ENCODE measurements at places on chromosomes 5 and 9.

DNA sequence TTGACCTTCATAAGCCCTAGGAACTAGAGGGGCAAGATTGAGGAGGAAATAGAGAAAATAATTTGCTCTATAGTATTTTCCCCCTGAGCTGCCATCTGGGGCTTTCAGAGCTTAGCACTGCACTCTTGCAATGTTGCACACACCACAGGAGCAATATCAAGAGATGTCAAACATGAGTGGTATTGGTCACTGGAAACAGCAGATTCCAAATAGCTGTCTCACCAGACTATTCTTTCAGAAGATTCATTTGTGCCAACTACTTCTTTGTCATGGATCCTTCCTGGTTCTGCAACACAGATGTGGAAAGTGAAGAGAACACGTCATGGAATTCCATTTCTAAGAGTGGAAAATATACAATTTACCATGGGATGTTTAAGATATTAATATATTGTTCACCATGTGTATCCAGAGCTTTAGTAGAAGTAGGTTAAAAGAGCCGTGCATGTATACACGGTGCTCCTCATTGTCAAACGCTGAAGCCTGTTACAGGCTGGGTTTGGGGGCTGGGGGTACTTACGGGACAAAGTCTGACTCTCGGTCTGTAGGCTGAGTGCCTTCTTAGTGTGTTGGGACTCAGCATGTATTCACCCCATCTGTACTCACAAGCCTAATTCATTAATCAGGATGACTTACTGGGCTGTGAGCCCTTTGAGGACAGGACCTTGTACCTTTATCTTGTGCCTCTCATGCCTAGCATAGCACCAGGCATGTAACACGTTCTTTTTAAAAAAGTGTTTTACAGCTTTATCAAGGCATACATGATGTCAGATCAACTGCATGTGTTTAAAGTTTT lies 31.4 kb upstream of the GDNF start:
- no peaks in the 10 kb centered on the region for H3K36me3 ChIP-seq
- no peak overlapping the region for H3K4me3 ChIP-seq
- peaks cover 29% of the 10 kb centered on the region for H3K27me3 ChIP-seq
- no peaks in the 10 kb centered on the region for H3K4me1 ChIP-seq
- DNase-seq, result no peak
- H3K27ac ChIP-seq, result no peak overlapping the region

- no peak overlapping the region for H3K4me3 ChIP-seq
- no peak for DNase-seq
- H3K27ac ChIP-seq, result no peak overlapping the region
Observed at GRCh38 chr5:38712391-38712790, 133.4 kb upstream of the OSMR start.

GRCh38 chr5:79686799-79687198 lies 2.8 kb upstream of the CMYA5 start:
- DNase-seq, result no peak
- no peaks in the 10 kb centered on the region for H3K27me3 ChIP-seq
- H3K4me3 ChIP-seq, result no peak overlapping the region
- no peak overlapping the region for H3K27ac ChIP-seq
- peaks cover 7% of the 10 kb centered on the region for H3K36me3 ChIP-seq

- H3K4me3 ChIP-seq, result no peak overlapping the region
- peaks cover 12% of the 10 kb centered on the region for H3K36me3 ChIP-seq
- no peak for DNase-seq
- H3K27me3 ChIP-seq, result no peaks in the 10 kb centered on the region
Observed at GRCh38 chr9:5085993-5086392, 99.4 kb downstream of the INSL6 start.

GRCh38 chr9:123487944-123488548 lies 132.0 kb downstream of the CRB2 start:
- H3K27ac ChIP-seq, result peak overlapping the region; percentile 8
- H3K27me3 ChIP-seq, result no peaks in the 10 kb centered on the region
- H3K4me3 ChIP-seq, result no peak overlapping the region
- peaks cover 5% of the 10 kb centered on the region for H3K36me3 ChIP-seq
- peaks cover 3% of the 10 kb centered on the region for H3K4me1 ChIP-seq

DNA sequence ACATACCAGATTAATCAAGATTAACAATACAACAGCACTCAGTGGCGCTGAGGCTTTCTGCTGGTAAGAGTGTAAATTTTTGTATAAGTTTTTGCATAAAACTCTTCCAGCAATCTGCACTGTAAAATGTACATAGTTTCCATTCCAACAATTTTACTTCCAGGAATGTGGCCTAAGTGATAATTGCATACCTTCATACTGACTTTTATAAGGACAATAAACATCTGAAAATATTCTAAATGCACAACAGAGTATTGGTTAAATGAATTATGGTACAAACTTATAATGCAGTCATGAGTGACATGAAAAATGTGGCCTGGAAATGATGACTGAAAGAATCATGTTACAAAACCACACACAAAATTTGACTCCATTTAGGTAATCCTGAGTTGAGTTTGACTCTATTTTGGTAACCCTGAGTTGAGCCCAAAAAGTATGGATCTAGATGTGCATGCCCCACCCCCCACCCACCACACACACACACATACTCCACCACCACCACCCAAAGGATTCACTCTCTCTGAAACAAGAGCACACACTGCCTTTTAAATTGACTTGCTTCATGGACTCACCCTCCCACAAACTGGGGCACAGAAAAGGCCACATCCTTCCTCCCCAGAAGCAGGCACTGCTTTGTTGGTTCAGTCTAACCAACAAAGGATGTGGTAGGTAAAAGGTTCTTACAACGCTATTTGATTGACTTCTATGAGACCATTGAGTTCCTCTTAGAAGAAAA lies 137.6 kb downstream of the SUSD1 start:
- H3K4me1 ChIP-seq, result peaks cover 47% of the 10 kb centered on the region
- peaks cover 2% of the 10 kb centered on the region for H3K36me3 ChIP-seq
- no peaks in the 10 kb centered on the region for H3K27me3 ChIP-seq
- no peak overlapping the region for H3K27ac ChIP-seq

DNA sequence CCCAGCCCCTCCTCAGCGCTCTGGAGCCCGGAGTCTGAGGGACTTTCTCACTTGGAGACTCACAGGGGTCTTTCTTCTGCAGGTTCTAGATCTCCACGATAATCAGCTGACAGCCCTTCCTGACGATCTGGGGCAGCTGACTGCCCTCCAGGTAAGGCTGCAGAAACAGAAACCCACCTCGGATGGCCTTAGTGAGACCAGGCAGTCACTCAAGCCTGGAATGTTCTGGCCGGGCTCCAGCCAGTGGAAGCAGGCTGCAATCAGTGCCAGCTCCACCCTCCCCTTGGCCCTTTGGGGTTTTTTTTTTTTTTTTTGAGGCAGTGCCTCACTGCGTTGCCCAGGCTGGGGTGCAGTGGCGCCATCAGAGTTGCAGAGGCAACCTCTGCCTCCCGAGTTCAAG lies 7.6 kb downstream of the LRSAM1 start:
- no peak for DNase-seq
- H3K27ac ChIP-seq, result no peak overlapping the region
- H3K4me1 ChIP-seq, result peaks cover 8% of the 10 kb centered on the region
- peaks cover 3% of the 10 kb centered on the region for H3K36me3 ChIP-seq
- H3K4me3 ChIP-seq, result no peak overlapping the region

- H3K27ac ChIP-seq, result no peak overlapping the region
- no peak for DNase-seq
- peaks cover 49% of the 10 kb centered on the region for H3K27me3 ChIP-seq
- no peaks in the 10 kb centered on the region for H3K4me1 ChIP-seq
Observed at GRCh38 chr5:1963941-1964451, 81.3 kb upstream of the IRX4 start.

DNA sequence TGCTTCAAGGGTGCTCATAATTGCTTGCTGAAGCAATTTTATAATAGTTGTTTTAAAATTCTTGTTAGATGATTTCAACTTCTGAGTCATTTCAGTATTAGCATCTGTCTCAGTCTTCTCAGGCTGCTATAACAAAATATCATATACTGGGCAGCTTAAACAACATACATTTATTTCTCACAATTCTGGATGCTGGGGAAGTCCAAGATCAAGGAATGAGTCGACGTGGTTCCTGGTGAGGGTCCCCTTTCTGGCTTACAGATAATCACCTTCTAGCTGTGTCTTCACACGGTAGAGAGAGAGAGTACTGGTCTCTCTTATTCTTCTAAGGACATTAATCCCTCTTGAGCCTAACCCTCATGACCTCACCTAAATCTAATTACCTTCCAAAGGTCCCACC lies 160.4 kb downstream of the SIL1 start:
- no peaks in the 10 kb centered on the region for H3K27me3 ChIP-seq
- DNase-seq, result no peak
- H3K36me3 ChIP-seq, result peaks cover 2% of the 10 kb centered on the region
- no peaks in the 10 kb centered on the region for H3K4me1 ChIP-seq
- H3K27ac ChIP-seq, result no peak overlapping the region

GRCh38 chr5:145699846-145700245 lies 135.3 kb downstream of the PRELID2 start:
- no peaks in the 10 kb centered on the region for H3K27me3 ChIP-seq
- no peak overlapping the region for H3K4me3 ChIP-seq
- no peaks in the 10 kb centered on the region for H3K36me3 ChIP-seq
- peaks cover 2% of the 10 kb centered on the region for H3K4me1 ChIP-seq
- DNase-seq, result no peak

DNA sequence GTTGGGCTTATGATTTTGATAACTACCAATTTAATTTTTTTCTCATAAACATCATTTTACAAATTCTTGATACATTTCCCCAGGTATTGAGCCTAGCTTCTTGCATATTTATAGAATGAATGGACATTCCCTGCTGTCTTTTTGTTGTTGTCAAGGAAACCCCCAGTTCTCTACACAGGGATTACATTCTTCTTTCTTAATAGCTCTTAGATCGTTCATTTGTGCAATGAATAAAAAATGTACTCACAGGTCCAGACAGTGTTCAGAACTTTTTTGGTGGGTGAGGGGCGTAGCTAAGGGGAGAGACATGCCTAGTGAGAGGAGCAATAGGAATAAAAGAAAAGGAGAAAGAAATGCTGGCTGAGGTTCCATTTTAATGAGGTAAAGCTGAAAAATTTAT lies 58.6 kb downstream of the VCAN start:
- peaks cover 37% of the 10 kb centered on the region for H3K27me3 ChIP-seq
- H3K36me3 ChIP-seq, result no peaks in the 10 kb centered on the region
- no peak overlapping the region for H3K27ac ChIP-seq
- H3K4me1 ChIP-seq, result peaks cover 4% of the 10 kb centered on the region

DNA sequence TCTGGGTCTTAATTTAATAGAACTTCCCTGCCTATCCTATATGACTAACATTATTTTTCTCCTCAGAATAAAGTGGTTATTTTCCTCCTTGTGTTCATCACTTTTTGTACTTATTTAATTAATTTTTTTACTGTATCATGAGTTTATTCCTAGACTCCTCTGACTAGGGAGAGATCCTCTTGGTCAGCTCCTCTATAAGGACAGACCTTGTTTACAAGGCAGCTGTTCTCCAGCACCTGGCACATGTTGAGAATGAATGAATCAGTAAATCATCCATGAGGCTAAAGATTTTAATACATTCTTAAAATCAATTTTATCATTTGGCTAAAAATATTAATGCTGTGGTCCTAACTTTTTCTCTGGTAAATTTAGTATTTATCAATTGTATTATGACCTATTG lies 139.8 kb downstream of the NUDT12 start:
- H3K27me3 ChIP-seq, result peaks cover 38% of the 10 kb centered on the region
- no peak overlapping the region for H3K4me3 ChIP-seq
- H3K27ac ChIP-seq, result no peak overlapping the region
- no peak for DNase-seq
- H3K4me1 ChIP-seq, result no peaks in the 10 kb centered on the region

- no peak overlapping the region for H3K27ac ChIP-seq
- no peak overlapping the region for H3K4me3 ChIP-seq
- H3K27me3 ChIP-seq, result no peaks in the 10 kb centered on the region
- DNase-seq, result no peak
- no peaks in the 10 kb centered on the region for H3K36me3 ChIP-seq
Observed at GRCh38 chr9:16611001-16611400, 259.5 kb downstream of the BNC2 start.

DNA sequence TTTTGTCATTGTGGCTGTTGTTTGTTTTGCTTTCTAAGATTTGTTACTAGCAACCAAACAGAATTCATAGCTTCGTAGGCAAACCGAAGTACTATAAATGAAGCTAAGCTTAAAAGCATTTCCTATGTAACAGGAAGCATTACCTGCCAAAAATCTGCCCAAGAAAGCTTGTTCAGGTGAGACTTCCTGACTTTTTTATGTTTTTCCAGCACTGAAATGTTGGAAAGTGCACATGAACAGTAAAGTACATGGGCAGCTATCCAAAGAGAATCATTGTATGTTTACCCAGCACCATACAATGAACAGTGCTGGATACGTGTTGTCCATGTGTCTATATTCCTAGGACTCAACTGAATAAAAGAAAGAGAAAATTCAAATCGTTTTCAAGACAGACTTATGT lies 247.1 kb downstream of the NFIB start:
- no peak overlapping the region for H3K27ac ChIP-seq
- peaks cover 2% of the 10 kb centered on the region for H3K36me3 ChIP-seq
- no peaks in the 10 kb centered on the region for H3K4me1 ChIP-seq
- no peak for DNase-seq
- H3K27me3 ChIP-seq, result no peaks in the 10 kb centered on the region
- no peak overlapping the region for H3K4me3 ChIP-seq

DNA sequence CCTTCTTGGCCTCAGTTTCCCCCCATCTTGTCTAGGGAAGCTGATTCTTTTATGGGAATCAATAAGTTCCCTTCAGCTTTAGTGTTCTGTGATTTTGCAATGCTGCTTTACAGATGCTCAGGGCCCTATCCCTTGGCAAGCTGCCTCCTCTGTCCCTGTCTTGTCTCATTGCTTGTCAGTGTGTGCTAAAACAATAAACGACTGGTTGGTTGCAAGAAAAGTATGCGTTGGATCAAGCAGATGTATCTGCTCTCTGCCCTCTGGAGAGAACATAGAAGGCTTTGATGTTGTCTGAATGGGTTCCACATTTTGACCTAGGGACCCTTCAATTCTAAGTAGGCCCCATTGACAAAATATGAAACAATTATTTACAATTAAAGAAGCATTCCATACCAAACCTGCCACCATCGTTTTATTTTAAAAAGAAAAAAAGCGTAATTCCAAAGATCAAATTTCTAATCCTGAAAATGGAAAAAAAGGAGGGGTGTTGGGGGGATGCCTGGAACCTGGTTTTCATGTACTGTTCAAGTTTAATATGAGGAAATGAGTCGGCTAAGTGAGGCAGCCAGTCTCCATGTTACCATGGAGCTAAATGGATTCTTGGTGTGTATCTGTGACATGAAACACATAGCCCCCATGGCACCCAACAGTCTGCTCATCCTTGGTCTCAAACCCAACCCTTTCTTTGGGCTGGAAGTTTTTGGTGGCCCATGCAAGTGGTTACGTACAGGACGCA lies 31.2 kb upstream of the TARS1 start:
- no peak overlapping the region for H3K4me3 ChIP-seq
- H3K27ac ChIP-seq, result no peak overlapping the region
- H3K36me3 ChIP-seq, result no peaks in the 10 kb centered on the region
- H3K27me3 ChIP-seq, result peaks cover 19% of the 10 kb centered on the region
- H3K4me1 ChIP-seq, result no peaks in the 10 kb centered on the region
- no peak for DNase-seq

GRCh38 chr5:6833406-6833805 lies 120.2 kb downstream of the TENT4A start:
- H3K27ac ChIP-seq, result no peak overlapping the region
- no peaks in the 10 kb centered on the region for H3K36me3 ChIP-seq
- no peak for DNase-seq
- peaks cover 10% of the 10 kb centered on the region for H3K4me1 ChIP-seq

GRCh38 chr9:115847216-115847615 lies 306.4 kb upstream of the PAPPA start:
- H3K27me3 ChIP-seq, result no peaks in the 10 kb centered on the region
- no peak overlapping the region for H3K27ac ChIP-seq
- H3K36me3 ChIP-seq, result no peaks in the 10 kb centered on the region
- no peaks in the 10 kb centered on the region for H3K4me1 ChIP-seq

- H3K27me3 ChIP-seq, result no peaks in the 10 kb centered on the region
- H3K27ac ChIP-seq, result peak overlapping the region; percentile 88
- no peak for DNase-seq
- peaks cover 32% of the 10 kb centered on the region for H3K4me1 ChIP-seq
- H3K4me3 ChIP-seq, result peak overlapping the region; percentile 69
Observed at GRCh38 chr9:68895741-68896478, 118.0 kb downstream of the PRKACG start.
